ENCODE measurements at places on chromosomes 5 and 9. TPM values are rescaled to one million over a fixed set of nuclear protein-coding genes. Genes with fewer than 3 reads are reported as not detected.

Gene BARHL1
- not detected for total RNA-seq

Gene JAKMIP2
- under 0.01 TPM for total RNA-seq

Gene LCN15
- total RNA-seq: not detected

Gene RIMOC1
- 23.0 TPM for total RNA-seq

Gene TAF11L10
- not detected for total RNA-seq

Gene CDC20B
- total RNA-seq: not detected

Gene NTNG2
- 1.9 TPM for total RNA-seq

Gene EPB41L4B
- total RNA-seq: 11.5 TPM

Gene FBP2
- total RNA-seq: not detected

Gene TEX48
- total RNA-seq: not detected

Gene PCDH1
- 28.3 TPM for total RNA-seq

Gene PCDHGA11
- 9.8 TPM for total RNA-seq

Gene CDHR2
- total RNA-seq: 2.3 TPM

DNA sequence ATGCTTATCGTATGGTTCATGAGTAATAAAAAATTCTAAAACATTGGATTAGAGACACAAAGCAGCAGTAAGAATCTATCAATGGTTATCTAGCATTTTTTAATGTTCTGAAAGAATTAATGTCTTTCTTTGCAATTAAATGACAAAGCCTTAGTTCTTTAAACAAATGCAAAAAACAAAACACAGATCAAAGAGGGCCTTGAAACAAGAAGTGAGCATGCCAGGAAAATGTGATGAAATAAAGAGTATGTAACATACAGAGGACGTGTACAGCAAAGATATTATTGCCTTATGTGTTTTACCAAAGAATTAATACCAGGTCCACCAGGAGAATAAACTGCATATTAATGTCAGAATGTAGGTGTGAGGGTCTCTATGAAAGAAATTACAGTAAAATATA, 812.3 kb upstream of the GRAMD2B start:
- DNase-seq: no peak

DNA sequence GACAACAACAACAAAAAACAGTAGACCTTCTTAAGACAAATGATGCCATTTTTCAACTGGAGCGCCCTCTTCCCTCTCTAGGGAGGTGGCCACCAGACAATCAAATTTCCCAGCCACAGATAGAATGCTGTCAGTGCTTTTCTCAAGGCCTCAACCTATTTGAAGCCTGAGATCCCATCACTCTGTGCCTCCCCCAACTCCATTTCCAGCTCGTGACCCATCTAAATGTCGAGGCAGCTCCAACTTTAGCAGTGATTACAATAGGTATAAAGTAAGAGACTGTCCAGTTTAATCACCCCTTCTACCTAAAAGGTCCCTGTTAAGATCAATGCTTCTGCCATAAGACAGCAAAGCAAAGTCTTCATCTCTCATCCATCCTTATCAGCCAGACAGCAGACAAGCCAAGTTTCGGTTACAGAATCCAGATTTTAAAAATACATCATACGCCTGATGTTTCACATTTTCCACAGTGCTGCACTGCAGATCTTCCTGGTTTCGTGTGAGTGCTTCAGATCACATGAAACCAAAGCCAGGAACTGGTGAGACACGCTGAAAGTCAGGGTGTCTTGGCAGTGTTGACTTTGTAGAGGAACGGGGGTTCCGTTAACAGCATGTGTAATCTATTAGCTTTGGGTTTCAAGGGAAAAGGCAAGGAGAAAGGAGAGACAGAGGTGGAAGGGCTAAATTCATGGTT, 447.8 kb downstream of the ENC1 start:
- DNase-seq: no peak

- no peak for DNase-seq
These were observed 29.3 kb downstream of the TRIM32 start for GRCh38 chr9:116716438-116716837.

GRCh38 chr5:134451936-134452505, 40.3 kb upstream of the CDKN2AIPNL start:
- no peak for DNase-seq

- no peak for DNase-seq
These were observed 311.6 kb downstream of the PLK2 start for GRCh38 chr5:58148254-58148775.

DNA sequence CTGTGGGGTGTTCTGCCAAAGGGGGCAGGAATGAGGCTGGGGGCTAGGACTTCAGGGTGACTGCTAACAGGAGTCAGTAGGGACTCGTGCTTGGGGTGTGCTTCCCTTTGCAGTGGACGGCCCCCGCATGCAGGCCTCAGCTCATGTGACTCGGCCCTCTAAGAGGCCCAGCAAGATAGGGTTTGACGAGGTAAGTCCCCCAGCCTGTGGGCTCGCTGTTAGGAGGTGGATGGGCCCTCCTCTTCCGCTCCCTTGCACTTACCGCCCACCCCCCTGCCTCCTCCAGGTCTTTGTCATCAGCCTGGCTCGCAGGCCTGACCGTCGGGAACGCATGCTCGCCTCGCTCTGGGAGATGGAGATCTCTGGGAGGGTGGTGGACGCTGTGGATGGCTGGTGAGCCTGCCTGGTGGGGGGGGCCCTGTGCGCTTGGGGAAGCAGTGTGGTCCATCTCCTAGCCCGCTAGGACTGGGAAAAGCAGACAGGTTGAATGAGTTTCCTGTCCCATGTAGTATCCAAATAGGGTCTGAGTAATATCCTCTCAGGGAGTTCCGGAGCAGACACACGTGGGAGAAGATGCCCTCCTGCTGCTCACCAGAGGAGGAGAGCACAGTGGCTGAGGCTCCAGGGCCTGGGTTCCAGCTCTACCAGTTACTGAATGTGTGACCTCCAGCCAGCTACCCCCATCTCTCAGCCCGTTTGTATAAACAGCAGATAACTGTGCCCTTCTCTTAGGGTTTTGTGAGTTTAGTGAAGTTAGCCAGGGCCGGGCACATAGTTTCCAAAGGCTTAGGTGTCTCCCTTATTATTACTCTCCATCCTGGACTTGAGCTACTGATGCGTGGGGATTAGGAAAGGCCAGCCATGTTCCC, 8.2 kb downstream of the CERCAM start:
- DNase-seq: no peak

GRCh38 chr9:82124090-82124489, 135.5 kb downstream of the SPATA31D1 start:
- DNase-seq: no peak

GRCh38 chr5:159263569-159263905, 447 bp downstream of the UBLCP1 start:
- no peak for DNase-seq

- no peak for DNase-seq
These were observed 7.8 kb downstream of the LCN9 start for GRCh38 chr9:135670721-135671590.

DNA sequence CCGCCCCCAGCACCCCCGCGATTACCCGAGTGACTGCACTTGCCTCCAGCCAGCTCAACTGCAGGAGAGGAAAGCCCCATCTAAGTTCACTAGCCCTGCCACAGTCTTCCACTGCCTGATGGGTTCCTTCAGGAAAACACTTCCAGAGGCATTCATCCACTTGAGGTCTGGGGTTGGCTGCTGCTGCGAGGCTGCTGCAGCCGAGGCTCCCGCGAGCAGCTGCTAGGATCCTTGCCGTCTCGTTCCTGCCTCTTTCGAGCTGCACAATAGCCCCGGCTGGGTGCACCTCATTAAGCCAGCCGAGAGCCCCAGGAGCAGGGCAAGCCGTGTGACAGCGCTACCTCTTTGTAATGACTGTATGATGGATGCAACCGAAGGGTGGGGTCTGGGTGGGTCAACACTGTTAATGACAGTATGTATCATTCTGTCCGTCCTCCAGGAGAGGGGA, 24.2 kb upstream of the ELAVL2 start:
- no peak for DNase-seq

GRCh38 chr9:27372615-27373014, 75.7 kb upstream of the EQTN start:
- DNase-seq: no peak

DNA sequence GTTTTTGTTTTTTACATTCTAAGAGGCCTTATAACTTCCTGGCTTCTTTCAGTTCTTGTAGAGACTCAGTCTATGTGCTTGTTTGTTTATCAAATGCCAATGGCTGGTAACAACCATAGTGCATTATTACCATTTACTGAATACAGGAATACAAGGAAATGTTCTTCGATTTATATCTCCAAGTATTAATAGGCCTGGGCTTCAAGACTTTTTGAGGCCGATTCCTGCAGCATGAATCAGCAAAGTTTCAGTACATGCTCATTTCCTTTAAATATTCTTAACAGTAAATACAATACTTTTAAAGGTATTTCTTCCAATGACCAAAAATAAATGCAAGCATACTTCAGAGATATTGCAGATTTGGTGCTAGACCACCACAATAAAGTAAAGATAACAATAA, 535.3 kb downstream of the EFNA5 start:
- no peak for DNase-seq

- no peak for DNase-seq
These were observed 19.5 kb upstream of the ARSI start for GRCh38 chr5:150322202-150322601.

DNA sequence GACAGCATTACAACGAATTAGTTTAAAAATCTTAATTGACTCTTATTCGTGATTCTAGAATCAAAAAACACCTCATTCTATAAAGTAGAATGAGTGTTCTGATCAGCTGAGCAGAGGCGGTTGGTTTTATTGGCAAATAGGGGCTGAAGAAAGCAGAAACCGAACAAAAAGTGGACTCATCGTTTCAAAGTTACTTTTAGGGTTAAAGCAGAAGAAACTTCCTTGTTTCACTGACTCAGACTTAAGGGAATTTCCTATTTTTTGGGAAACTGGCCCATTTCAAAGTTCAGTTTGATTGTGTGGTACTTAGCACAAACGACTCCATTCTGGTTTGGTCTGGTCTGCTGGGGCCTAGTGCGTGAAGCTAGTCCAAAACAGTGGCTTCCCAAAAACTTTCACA, 862 bp upstream of the NDUFB6 start:
- DNase-seq: no peak

- no peak for DNase-seq
These were observed 282.4 kb upstream of the ADAMTS16 start for GRCh38 chr5:4857761-4858160.

DNA sequence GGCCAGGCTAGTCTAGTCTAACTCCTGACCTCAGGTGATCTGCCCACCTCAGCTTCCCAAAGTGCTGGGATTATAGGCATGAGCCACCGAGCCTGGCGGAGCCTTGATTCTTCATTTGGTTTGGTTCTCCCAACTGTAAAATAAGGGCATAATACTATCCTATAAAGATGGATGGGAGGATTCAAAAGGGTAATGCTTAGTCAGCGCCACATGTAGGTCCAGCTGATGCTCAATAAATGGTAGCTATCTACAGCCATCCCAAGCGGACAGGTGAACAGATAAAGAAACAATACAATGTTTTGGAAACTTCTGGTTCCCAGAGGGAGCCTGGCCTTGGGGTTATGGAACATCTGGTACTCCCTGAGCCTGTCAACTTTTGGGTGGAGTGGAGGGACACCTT, 13.6 kb upstream of the SET start:
- DNase-seq: no peak

DNA sequence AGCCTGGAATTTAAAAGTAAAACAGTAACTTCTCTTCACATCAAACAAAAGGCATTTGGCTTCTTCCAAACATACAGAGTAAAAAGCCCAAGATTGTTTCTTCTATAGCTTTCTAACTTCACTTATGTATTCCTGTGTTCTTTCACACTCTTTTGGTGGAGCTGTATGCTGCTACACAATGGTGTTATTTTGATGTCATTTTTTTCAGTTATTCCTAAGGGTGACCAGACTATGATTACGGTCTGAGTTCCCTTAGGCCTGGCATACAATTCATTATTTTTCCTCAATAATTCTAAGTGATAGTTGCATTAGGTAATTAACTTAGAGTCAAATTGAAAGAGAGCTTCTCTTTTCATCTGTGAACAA, 66.3 kb upstream of the IL7R start:
- no peak for DNase-seq

GRCh38 chr5:1174122-1174936, 27.1 kb upstream of the SLC6A19 start:
- DNase-seq: peak; percentile 80

DNA sequence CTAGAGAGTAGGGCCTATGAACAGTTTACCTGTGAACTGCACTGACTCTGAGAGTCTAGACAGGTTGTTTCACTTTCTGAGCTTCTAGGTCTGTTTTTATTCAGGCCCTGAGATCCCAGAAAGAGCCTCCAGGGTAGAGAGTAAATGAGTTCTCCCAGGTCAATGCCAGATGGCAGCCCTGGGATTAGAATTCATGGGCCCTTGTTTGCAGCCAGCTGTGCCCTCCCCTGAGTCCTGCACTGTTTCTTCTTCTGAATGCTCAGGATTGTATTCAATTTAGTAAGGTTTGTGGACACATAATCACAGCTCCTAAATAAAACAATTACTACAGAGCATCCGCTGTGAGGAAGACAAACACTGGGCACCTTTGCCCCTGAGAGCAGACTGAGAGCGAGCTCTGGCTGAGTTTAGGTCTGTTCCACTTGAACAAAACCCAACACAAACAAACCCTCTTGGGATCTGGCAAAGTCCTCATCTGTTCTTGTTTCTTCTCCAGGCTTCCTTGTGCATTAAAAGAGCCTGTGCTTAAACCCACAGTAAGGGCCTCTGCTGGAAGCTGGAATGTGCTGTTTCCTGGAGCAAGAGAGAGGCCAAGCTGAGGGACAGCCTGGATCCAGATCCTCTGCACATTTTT, 29.9 kb downstream of the FAM219A start:
- no peak for DNase-seq

Measured in breast epithelium (tissue), 4 donors.